ENCODE measurements at places on chromosomes 16 and 17.

DNA sequence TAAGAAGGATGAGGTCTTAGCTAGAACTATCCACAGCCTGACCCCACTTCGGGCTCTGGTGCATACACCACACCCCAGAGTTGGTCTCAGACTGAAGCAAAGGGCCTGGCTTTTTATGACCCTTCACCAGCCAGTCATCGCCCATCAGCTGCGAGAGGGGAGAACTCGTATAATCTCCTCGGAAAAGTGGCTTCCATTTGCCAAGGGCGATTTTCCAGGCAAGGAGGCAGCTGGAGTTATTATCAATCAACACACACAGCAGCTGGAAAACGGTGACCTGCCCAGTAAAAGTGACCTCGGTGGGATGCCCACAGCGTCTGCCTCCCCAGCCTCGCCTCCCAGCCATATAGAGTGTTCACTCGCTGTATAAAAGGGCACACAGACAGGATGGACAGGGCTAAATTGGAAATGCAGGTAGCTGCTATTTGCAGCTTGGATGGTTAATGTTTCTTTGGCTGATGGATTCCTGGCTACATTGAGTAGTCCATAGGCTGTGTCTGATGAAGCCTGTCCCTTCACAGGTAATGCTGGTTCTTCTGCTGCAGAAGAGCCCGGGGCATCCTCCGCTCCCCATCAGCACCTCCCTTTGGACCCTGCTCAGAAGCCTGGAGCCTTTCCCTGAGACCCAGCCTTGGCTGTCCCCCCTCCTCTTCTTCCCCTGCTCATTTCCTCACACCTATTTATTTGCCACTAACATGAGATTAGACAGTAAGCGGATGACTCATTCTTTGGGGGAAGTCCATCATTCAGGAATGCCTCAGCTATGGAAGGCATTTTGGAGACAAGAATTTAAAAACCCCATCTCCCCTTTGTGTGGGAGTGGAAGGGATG, 45.7 kb downstream of the TMEM186 start:
- DNase-seq = no peak

DNA sequence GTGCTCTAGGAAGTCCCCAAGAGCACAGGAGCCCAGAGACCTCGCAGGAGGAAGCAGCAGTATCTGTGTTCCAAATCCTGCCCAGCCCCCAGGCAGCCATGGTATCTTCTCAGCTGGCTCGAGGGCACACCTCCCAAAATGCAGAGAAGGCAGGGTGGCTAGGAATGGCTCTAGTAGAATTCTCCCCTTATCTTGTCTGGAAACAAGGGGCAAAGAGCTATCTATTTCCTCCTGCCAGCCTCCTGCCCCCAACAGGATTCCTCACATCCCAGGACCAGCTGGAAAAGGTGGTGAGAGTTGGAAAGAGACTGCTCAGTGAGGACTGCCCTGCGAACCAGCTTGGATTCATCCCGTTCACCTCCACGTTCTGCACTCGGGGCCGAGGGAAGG, 8.6 kb upstream of the TSPOAP1 start:
- no peak for DNase-seq

- DNase-seq = no peak
These were observed 18.6 kb upstream of the HAPSTR1 start for GRCh38 chr16:9072806-9073341.

DNA sequence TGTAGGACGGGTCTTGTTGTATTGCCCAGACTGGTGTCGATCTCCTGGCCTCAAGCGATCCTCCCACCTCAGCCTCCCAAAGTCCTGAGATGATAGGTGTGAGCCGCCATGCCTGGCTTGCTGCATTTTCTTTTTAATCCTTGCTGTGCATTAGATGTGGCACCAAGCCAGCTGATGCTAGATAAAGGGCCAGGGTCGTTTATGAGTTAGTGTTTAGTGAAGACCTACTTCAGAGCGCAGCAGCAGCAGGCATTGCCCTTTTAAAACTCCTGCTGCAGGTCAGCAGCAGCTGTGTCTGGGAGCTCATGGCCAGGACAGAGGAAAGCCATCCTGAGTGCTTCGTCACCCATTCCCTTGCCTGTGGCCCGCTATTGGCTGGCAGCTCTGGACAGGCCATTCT, 237.3 kb downstream of the CCDC182 start:
- no peak for DNase-seq

GRCh38 chr17:7328840-7329373, at the start of gene NEURL4:
Gene NEURL4 (minus strand): TSS chr17:7329335. CDS start chr17:7329312, 23 bp downstream.
- no peak for DNase-seq

DNA sequence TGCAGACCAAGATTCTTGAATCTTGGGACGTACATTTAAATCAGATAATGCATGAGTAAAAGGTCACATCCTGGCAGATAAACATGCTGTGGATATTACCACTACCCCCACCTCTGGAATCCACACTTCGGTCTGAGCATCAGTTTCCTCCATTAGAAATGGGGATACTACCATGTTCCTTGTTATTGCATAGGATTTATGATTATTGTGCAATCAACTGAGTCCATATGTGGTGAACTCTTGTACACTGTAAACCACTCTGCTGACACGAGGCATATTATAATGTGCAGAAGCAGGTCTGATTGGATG, 108.7 kb downstream of the VAT1L start:
- DNase-seq = no peak

- DNase-seq = no peak
These were observed 893 bp upstream of the ODF4 start for GRCh38 chr17:8338753-8339140.

- no peak for DNase-seq
These were observed 53.5 kb downstream of the SOCS1 start for GRCh38 chr16:11202260-11203091.

DNA sequence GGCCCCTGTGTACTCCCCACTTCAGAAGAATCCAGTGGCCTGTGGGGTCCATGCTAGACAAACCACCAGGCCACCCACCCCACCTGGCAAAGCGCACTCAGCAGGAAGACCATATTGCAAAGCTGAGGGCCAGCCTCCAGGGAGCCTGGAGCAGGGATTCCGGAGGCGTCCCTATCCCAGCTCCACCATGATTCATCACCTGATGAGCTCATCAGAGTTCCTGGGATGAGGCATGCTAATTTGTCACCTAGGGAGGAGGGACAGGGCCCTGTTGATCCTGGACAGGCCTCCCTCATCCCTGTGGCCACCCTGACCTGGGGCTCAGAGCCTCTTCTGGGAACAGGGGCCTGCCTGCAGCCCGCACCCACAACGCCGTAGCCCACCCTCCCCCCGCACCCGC, 131.6 kb upstream of the PLCG2 start:
- DNase-seq = no peak

DNA sequence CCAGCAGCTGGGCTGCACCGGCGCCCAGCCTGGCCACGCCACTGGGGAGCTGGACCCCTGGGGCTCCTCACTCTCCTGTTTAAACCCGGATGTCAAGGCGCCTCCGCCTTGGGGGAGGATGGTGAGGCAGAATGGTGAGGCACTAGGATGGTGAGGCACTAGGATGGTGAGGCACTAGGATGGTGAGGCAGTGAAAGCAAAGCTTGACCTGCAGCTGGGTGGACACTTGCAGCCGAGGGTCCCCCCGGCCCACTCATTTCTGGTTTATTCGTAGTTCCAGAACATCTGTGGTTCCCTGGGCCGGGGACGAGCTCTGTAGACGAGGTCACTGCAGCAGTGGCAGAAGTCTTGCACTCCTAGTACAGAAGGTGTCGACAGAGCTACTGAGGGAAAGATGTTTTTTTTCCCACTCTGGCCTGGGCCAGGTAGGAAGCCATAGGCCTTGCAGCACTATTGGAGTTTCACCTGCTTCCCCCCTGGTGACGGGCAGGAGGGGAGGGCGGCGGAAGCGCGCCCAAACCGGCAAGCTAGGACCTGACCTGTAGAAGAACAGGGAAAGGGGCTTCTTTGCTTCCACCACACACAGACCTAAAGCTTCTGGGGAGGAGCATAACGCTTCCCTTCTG, 1.1 kb upstream of the HNF1B start:
- no peak for DNase-seq

GRCh38 chr16:49269201-49269600, 12.4 kb downstream of the CBLN1 start:
- DNase-seq = no peak

DNA sequence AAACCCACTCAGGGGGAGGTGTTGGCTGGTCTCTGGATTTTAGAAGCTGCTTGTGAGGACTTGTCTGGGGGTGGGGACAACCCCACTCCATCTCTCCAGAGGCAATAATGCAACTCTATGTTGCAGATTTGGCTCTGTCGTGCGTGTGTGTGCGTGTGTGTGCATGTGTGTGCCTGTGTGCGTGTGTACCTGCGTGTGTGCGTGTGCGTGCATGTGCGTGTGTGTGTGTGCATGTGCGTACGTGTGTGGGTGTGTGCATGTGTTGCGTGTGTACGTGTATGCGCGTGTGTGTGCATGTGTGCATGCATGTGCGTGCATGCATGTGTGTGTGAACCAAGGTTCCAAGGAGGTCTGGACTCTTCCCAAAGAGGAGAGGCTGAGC, 120.4 kb upstream of the LHX1 start:
- DNase-seq = no peak

- no peak for DNase-seq
These were observed 12.9 kb downstream of the MYL4 start for GRCh38 chr17:47222047-47222446.

DNA sequence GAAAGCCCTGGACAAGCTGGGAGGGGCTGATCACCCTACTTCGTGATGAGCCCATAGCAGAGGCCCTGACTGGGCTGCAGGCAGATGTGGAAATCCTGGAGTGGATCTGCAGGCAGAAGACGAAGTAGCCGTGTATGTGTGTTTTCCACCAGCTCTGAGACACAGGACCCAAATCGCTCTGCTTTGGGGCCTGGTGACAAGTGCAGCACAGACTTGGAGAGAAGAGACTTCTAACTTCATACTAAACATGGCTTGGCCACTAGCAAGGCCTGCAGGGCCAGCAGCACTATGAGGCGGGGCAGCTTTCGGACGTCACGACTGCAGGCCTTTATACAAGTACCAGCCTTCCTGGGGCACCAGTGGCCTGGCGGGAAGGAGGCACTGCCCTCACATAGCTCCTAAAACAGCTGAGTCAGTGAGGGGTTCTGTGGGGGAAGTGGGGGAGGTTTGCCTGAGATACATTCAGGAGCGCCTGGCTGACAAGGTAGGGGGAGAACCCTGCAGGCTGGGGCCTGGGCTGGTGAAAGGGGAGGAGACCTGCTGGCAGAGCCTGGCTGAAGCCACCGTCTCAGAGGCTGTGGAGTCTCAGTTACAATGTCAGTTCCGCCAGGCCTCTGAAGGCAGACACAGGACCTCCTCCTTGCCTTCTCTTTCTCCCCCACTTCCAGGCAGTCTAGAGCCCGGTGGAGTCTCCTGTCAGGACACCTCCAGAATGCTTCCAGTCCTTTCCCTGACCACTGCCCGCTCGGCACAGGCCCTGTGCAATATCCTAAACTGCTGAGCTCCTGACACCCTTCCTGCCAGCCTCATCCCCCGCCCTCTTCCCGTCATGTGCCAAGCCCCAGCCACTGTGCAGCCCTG, 73.4 kb downstream of the WSB1 start:
- no peak for DNase-seq

DNA sequence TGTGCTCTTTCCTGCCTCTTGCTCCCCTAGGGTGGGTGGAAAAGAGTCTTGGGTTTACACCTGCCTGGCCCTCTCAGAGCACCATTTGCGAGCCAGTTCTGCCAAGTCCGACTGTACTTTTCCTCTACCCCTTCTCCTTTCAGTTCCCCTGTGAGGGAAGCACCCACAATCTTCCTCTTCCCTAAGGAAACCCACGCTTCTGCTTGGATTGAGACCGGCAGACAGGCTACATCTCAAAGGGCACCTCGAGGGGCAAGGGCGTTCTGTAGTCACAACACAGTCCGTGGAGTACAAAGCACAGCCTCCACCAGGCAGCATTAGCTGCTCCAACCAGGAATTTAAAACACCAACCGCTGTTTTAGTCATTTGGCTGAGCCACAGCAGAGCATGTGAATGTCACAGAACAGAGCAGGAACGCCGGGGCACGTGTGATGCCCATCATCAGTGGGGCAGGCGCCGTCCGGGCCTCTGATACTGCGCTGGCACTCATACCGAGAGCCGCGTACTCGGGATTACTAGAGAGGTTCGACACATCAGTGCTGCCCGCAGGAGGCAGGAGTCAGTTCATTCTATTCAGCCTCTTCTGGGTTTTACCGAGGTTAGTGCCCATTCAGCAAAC, 13.7 kb upstream of the MNT start:
- DNase-seq = no peak

- DNase-seq = no peak
These were observed 1062.7 kb upstream of the EEF2KMT start for GRCh38 chr16:6160303-6160702.

DNA sequence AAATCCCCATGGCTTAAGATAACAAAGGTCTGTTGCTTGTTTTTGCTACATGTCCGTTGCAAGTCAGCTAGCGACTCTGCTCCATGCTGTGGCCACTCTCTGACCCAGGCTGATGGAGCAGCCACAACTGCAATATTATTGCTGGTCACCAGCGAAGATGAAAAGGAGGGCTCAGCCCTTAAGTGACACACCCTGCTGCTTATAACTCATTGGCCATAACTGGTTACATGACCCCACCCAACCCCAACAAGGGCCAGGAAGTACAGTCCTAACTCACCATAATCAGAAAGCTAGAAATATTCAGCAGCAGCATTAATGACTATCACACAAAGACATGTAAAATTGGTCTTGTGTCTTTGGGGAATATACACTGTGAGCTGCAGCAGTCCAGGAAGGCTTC, 224.3 kb downstream of the SOX9 start:
- DNase-seq = no peak

- DNase-seq = no peak
These were observed 502 bp downstream of the SMPD3 start for GRCh38 chr16:68447653-68448359.

DNA sequence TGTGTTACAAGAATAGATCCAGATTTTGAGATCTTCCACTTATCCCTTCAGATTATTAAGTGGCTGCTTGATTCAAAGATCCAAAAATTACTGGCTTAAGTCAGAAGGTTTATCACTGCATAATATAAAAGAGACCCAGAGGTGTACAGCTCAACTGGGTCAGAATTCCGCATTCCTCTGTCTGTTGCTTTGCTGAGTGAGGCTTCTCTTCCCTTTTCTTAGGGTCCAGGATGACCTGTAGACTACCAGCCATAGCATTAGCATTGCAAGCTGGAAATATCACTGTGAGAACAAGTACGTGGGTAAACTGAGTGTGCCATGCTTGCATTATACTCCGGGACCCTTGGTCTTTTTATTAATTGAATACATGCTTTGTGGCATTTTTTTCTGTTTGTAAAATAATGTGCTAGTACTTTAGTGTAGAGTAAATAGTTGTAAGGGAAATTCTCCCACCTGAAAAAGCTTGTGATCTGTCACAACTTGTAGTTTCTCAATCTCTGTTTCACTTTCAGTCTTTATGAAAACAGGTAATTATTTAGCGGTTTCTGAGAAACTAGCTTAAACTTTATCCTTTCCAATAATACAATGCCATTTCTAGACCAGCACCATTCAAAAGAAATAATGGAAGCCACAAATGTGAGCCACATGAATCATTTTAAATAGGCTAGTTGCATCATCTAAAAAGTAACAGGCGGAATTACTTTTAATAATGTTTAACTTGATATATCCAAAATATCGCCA, 61.6 kb downstream of the TNRC6C start:
- DNase-seq = no peak

GRCh38 chr16:78363843-78364555, 264.5 kb downstream of the WWOX start:
- DNase-seq = no peak
